ENCODE measurements at places on chromosomes 11 and 22.

GRCh38 chr11:70174547-70175235 lies 28.4 kb upstream of the FADD start:
- no peak for DNase-seq

DNA sequence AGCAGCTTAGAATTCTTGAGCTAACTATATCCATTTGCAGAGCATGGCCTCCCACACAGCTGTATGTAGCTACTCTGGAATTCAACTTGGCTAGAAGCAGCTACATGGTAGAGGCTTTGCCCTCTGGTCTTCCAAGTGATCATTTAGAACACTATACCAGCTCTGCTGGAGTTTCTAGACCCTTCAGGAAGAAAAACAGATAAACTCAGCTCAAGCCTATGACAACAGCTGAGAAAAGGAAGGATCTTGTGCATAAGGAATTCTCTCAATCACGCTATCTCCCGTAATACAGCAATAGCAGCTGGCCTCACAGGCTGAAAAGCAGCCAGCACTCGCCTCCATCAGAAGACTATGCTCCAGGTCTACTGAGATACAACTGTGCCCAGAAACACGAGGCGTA lies 50.6 kb upstream of the APOA1 start:
- no peak for DNase-seq

GRCh38 chr11:121699801-121700200 lies 247.0 kb upstream of the SORL1-AS1 start:
- no peak for DNase-seq

GRCh38 chr11:92867913-92868619 lies 101.4 kb upstream of the MTNR1B start:
- DNase-seq: no peak

DNA sequence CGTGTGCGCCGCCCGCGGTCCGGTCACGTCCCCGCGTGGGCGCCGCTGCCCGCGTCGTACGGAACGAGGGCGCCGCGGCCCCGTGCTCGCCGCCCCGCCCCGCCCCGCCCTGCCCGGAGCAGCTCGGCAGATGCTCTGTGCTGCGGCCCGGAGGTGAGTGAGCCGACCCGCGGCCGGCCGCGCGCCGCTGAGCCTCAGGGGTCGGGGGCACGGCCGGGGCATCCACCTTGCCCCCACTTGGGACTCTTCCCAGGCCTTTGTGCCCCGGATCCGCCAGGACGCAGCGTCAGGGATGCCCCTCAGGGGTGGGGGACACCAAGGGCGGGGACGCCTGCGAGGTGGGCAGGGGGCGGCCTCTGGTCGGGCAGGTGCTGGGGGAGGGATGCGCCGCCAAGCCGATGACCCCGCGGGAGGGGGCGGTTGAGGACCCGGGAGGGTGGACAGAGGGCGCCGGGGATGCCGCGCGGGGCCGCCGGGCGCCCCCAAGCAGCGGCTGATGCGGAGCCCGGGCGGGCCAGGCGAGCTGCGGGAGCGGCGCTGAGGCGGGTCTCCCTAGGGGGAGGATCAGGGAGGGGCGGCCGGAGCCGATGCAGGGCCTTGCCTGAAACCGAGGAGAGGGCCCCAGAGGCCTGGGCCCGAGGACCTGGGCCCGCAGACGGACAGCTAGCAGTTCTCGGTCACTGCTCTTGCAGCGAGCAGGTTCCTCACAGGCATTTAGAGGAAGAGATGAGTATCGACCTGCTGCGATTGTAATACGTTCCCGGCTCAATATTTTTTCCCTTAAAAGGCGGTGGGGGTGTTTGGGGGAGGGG lies at the start of gene GNAZ:
Gene GNAZ (plus strand): TSS at position 102 of the 812 bp plus-strand sequence. CDS start 25,177 bp downstream, outside the sequence.
- DNase-seq: peak; percentile 41

GRCh38 chr11:92198268-92198667 lies 26.4 kb upstream of the FAT3 start:
- no peak for DNase-seq

- no peak for DNase-seq
These were observed 22.9 kb downstream of the TPST2 start for GRCh38 chr22:26566994-26567393.

- DNase-seq: no peak
These were observed 33.2 kb downstream of the RAB39A start for GRCh38 chr11:107961480-107961879.

DNA sequence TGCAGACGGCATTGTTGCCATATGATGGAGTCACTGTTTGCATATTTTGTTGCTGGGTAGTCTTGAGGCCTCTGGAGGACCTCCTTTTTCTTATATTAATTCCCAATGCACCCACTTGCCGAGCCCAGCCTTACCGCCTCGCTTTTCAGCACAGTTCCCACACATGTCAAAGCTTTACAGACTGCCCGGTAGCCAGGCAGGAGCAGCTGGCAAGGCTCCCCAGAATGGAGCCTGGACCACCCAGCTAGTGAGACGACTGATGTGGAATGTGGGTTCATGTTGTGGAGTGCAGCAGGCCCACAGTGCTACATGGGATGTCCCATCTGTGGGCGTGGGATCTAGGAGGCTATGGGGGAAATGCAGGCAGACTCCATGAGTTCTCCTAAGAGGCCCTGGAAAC lies 99.4 kb upstream of the MTMR2 start:
- DNase-seq: no peak

DNA sequence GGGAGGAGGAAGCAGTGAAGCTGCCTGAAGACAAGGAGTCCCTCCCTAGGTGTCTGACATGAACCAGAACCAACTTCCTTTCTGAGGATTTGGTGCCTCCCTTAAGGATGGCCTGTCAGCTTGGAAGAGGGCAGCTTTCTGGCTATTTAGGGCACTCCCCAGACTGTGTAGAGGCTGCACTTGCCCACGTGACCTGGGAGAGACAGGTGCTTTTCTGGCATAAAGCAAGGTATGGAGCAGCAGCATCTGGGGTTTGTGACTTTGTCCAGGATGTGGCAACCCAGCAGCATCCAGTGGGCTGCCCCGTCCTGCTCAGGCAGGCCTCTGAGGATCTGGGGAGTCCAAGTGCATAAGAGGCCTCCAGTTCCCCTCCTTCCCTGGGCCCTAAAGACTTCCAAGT lies 42.0 kb upstream of the TLCD5 start:
- no peak for DNase-seq

DNA sequence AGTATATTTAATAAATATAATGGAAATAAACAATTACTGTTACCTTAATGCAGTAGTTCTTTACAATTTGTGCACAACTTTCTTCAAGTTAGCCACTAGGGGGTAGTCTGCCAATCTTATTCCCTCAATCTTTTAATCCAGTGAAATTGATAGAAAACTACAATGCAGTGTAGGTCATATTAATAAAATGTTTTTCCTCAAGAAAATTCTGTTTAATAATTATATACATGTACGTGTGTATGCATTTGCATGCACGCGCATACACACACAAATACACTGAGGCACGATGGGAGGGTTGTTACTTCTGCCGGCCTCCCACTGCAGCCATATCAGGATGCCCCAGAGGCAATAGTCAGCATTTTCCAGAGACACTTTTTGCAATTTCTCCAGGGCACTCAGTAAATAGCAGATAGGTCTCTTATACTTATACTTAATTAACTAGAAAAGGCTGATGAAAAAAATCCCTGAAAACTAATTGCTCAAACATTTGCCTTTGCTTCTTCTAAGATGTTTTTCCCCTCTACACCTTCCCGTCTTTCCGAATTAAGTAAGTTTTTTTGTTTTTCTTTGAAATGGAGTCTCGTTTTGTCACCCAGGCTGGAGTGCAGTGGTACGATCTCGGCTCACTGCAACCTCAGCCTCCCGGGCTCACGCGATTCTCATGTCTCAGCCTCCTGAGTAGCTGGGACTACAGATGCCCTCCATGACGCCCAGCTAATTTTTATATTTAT lies 3.1 kb downstream of the GAB2 start:
- DNase-seq: peak; percentile 29

GRCh38 chr11:112540261-112540660 lies 279.6 kb upstream of the PLET1 start:
- peak; percentile 34 for DNase-seq

- DNase-seq: peak; percentile 49
These were observed 849 bp downstream of the TCF20 start for GRCh38 chr22:42269432-42270175.

GRCh38 chr22:45102896-45103420 lies 60.8 kb upstream of the NUP50 start:
- no peak for DNase-seq

GRCh38 chr11:83044958-83045712 lies 26.6 kb downstream of the RAB30 start:
- DNase-seq: peak; percentile 90
